ENCODE measurements at places on chromosomes 11 and 22.

DNA sequence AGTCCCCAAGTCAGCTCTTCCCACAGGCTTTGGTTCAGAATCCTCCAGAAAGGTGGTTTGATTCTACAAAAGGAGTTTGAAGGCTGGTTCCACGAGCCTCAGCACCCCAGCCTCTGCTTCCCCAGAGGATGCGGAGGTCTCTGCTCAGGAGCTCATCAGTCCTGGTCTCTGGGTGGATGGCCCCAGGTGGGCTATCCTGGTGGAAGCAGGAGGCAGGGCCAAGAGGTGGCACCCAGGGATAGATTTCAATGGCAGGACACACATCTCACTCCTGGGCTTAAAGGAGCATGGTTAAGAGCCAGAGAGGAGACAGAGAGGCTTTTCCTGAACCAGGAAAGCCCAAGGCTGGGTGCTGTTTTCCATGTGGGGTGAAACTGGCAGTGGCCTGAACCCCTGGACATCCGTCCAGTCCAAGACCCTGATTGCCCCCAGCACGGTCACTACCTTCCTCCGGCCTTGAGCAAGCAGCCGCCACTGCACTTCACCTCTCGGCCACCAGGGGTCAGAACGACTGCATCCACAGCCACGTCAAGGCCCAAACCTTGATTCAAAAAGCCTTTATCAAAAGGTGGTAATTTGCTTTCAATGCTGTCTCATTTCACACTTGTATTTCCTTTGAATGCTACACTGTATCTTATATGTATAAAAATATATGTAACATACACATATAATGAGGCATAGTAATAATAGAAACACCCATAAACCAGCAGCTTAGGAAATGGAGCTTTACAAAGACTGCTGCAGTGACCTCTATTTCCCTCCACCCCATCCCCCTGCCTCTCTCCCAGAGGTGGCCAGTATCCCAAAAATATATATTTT lies 19.3 kb upstream of the FXYD2 start:
- DNase-seq, result peak; percentile 35

- no peak for DNase-seq
Observed at GRCh38 chr22:36419177-36419911, 31.6 kb upstream of the MYH9 start.

DNA sequence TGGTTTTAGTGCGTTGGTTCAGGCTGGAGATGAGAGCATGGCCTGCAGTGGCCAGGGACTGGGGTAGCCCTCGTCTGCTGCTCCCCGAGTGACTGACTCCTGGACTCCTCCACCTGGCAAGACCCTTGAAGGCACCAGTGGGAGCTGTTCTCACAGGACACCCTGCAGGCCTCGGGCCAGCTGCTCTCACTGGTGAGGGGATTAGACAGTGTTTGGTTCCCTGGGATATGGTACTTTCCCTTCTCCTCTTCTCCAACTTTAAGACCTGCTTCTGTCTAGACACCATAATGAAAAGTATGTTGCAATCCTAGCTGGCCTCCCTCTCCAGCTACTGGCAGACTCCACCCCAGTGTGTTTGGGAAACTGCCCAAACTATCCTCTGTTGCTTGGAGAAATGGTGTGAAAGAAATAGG lies 168.8 kb upstream of the CADM1 start:
- no peak for DNase-seq

GRCh38 chr11:114614127-114614720 lies 18.6 kb upstream of the NXPE4 start:
- DNase-seq, result no peak

DNA sequence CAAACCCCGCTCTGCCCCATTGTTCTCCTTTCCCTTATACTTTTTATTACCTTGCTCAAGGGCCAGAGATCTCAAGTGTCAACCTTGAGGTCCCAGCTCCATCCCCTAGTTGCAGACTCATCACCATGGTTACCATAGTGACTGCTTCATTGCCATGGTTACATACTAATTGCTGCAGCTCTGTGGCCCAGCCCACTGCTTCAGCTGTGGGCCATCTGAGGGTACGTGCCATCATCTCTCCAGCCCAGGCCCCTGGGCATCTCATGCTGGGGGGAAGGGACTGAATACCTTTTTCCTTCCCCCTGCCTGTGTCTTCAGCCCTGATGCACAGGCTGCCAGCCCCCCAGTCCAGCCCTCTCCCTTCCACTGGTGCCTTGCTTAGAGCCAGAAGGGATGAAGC lies 22.2 kb downstream of the TREH start:
- no peak for DNase-seq

DNA sequence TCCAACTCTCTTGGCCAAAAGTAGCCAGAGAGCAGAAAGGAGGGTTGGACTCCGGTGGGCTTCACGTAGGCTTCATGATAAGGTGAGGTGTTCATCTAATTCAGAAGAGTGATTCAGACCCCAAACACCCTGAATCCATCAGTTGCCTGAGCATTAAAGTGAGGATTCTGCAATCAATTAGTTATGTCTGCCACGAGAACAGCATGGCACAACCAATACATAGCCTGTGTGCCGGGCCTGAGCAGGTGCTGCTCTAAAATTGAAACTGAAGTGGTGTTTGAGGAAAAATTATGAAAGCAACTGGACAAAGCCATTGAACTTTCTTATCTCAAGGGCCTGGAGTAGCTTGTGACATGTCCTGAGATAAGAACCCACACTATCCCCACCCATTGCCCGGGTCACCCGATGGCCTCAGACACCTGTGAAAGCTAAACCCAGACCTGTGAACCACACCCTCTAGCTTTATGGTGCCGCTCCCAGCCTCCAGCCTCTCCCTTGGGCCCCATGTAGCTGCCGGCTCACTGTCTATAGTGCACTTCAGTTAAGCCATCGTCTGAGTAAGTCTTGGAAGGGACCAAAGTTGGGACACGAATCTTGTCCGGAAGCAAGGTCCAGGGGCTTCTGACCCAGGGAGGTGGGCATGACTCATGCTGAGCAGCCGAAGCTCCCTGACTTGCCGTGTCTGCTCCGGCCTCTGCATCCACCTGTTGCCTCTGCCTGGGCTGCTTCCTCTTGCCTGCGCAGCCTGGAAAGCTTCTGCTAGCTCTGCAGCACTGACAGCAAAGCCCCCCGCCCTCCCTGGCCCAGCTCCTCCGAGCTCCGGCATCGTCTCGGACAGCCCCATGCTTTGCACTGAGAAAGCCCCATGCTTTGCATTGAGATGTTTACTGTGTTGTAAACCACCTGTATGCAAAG lies 5.7 kb upstream of the MYEOV start:
- no peak for DNase-seq

DNA sequence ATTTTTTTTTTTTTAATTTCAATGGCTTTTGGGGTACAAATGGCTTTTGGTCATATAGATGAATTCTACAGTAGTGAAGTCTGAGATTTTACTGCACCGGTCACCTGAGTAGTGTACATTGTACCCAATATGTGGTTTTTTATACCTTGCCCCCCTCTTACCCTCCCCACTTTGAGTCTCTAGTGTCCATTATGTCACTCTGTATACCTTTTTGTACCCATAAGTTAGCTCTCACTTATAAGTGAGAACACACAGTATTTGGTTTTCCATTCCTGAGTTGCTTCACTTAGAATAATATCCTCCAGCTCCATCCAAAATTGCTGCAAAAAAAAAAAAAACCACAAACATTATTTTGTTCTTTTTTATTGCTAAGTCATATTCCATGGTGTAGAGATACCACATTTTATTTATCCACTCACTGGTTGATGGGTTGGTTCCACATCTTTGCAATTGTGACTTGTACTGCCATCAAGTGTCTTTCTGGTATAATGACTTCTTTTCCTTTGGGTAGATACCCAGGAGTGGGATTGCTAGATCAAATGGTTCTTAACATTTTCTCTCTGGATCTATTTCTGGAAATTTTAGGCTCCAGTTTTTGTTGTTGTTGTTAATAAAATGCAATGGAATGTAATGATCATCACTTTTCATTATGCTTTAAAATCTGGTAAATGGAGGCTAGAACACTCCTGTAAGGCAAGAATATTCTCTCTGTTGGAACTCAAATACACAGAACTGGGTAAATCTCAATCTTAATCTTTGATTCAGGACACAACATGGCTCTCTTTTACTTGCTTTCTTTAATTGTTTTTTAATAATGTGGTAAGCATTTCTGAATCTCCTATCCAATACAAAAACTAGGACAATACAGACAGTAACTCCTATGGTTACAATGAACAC lies 10.3 kb downstream of the NEAT1 start:
- no peak for DNase-seq

DNA sequence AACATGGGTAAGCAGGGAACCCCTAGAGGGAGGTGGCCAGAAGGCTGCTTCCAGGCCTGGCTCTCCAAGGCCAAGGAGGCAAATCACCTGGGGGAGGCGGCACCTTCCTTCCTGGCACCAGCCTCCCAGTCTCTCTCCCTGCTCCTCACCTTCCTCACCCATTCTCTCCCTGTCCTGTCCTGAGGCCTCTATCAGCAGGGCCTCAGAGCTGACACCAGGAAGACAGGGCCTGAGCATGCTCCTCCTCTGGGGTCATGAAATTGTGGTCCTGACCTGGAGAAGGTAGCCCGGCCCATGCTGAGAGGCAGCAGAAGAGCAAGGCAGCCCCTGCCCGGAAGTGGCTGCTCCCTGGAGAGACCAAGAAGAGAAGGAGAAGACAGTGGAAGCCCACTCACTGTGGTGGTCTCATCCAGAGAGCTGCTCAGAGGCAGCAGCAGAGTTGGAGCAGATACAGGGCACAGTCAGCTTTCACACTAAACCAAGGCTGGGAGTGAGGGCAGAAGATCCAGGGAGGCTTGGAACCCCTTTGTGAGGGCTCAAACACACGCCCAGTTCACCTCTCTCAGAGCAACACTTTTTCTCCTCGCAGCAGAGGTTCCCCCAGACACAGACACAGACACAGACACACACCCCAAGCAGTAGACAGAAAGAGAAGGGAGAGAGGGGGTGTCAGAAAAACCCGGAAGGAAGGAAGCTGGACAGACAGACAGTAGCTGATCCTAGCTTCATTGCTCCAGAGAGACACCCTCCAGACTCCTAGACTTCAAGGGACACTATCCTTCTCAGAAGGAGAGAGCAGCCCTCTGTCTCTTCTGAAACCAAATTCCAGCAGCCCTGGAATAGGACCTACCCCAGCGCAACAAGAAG lies 1.8 kb downstream of the BCL9L start:
- no peak for DNase-seq

DNA sequence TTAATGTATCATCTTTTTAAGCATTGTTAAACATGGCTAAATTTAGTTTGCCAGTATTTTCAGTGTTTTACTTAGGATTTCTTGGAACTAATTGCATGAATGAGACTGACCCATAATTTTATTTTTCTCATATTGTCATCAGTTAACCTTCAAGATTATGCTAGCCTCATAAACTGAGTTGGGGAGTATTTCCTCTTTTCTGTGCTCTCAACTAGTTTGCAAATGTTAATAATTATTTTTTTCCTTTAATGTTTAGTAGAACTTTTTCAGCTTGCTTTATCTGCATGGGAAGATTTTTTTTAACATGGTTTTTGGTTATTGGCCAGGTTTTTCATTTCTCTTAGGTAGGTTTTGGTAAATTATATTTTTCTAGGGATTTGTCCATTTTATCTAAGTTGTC lies 235.4 kb upstream of the SESN3 start:
- DNase-seq, result no peak

GRCh38 chr11:130379276-130379675 lies 49.1 kb downstream of the ADAMTS8 start:
- no peak for DNase-seq

- no peak for DNase-seq
Observed at GRCh38 chr22:22720724-22721261, 76.4 kb downstream of the GGTLC2 start.

Data from H54 (cell line).